ENCODE measurements at places on chromosomes 3 and 15. TPM values are rescaled to one million over a fixed set of nuclear protein-coding genes. Genes with fewer than 3 reads are reported as not detected.

DNA sequence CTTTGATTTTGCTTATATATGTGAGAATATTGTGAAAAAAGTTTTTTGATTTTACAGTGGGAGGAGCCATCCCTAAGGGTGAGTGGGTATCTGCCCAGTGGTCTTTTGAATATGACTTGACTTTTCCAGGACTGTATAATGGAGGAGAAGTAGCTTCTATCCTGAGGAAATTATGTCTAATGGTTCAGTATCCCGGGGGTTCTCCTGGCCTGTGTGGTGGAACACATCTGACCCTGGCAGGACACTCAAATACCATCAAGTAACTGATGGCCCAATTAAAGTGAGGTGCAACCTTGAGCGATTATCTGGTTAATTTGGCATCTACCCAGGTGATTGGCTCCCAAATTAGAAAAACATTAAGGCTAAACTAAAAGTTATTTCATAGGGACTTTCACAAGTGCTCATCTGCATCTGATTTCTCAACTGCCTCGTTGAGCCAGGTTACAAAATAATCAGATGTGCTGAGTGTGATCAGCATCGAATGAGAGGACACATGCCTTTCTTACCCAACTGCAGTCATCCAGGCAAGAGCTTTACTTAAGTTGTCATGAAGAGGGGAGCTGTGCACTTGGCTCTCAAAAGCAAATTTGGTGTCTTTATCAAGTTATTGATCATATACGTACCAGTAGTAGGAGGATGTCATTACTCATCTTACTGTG, 201.4 kb downstream of the IL5RA start:
- no peak for DNase-seq

Gene MOBP
- total RNA-seq: not detected

DNA sequence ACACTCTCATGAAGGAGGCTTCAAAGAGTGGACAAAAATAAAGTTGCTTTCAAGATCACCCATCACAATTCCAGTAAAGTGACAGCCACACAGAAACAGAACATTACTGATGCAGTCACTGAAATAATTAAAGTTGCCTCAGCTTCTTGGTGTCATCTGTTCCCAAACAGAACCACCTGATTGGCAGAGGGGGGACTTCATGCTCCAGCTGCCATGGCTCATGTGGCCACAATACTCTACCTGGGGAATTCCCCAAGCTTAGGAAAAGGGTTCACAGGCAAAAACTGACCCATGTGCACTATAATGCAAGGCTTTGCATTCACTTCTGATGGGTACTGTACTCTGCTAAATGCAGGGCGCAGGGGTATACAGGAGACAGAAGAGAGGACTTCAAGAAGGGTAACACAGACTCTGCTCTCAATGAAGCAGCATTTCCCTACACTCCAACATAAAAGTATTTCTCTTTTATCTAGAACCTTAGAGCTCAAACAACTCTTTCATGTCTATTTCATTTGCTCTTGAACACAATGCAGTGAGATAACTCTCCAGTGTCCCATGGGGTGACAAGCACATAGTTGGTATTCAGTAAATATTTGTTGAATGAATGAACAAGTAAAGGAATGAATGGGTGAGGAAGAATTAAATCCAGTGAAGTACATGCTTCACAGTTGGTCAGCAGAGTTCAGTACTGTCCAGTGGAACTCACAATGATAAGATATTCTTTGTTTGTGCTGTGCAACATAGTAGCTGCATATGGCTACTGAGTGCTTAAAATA, 8.6 kb upstream of the CTNNB1 start:
- no peak for DNase-seq

DNA sequence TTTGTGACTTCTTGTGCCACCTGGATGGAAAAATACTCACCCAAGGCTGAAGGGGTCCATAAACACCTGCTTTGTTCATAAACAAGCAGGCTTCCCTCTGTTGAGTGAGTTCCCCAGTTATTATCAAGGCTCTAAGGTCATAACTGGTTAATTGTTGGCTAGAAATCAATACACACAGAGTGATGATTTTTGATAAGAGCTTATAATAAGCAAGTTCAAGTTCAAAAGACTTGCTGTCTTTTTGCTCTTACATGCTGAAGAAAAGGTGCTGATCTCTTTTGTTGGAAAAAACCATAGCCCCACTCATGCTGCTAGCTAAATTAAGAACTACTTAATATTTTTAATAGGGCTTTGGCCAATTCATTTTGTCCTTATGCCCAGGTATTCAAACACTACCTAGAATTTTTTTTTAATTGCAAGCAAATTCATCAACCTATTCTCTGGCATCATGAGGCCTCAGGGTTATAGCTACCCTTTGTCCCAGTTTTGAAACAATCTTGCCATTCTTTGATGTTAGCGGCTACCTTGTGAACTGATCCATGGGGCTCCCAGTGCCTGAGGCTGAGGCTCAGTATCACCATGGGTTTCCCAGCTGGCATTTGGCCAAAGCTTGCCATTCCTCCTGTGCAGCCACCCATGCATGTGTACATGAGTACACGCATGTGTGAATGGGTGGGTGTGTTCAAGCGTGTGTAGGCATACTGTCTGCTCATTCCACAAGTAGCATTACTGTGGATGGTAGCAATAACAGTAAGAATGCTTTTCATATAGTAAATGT, 127.6 kb upstream of the LPP start:
- DNase-seq: no peak

GRCh38 chr15:75197062-75197630, 4.5 kb upstream of the C15orf39 start:
- no peak for DNase-seq

GRCh38 chr3:175161291-175161690, 302.2 kb downstream of the NAALADL2 start:
- no peak for DNase-seq

DNA sequence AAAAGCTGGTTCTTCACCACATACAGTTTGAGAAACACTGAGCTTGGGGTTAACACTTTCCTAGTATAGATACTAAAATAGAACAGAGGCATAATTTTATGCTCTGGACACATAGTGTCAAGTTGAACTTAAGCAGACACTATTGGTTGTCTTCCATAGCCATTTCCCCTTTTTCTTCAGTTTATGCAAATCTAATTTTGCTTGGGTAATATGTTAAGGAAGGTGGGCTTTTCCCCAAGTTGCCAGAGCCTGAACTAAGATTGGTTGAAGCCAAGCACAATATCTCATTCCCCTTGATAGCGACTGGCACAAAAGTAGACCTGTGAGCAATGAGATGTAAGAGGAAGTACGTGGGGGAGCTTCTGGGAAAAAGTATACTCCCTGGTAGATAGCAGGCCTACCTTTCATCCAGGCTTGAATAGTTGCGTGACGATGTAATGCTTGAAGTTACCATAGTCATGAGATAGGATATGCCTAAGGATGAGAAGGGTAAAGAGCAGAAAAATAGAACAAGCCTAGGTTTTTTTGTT, 4.5 kb upstream of the POPDC2 start:
- DNase-seq: no peak

- DNase-seq: no peak
Observed at GRCh38 chr3:143902210-143902609, 53.9 kb upstream of the SLC9A9 start.

DNA sequence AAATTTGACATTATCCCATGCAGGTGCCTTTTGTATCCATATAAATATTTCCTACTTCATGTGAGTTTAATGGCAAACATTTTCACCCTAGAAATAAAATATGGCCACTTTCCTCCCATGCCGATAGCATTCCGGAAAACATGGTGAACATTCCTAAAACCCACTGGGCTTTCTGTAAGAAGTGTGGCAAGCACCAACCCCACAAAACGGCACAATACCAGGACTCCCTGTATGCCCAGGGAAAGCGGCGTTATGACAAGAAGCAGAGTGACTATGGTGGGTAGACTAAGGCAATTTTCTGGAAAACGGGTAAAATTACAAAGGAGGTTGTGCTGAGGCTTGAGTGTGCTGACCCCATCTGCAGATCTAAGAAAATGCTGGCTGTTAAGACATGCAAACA, 7.6 kb downstream of the ANXA2 start:
- no peak for DNase-seq

DNA sequence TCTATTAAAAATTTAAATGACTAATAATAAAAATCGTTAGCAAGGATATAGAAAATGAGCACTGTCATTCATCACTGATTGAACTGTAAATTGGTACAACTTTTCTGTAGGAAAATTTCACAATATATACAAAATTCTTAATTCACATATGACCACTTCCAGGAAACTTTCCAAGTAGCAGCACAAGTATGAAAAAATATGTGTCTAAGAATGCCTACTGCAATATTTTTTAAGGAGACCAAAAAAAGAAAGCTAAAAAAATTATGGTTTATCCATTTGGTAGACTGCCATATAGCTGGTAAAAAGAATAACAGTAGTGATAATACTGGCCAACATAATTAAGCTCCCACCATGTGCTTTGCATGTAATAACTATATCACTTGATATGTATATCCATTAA, 59.2 kb downstream of the KLHL6 start:
- DNase-seq: no peak

Gene SLC7A14
- under 0.01 TPM for total RNA-seq

- DNase-seq: no peak
Observed at GRCh38 chr3:111595232-111595631, at the start of gene ZBED2. ZBED2 (minus strand) TSS chr3:111595346; CDS start chr3:111594201, 1,145 bp downstream.

DNA sequence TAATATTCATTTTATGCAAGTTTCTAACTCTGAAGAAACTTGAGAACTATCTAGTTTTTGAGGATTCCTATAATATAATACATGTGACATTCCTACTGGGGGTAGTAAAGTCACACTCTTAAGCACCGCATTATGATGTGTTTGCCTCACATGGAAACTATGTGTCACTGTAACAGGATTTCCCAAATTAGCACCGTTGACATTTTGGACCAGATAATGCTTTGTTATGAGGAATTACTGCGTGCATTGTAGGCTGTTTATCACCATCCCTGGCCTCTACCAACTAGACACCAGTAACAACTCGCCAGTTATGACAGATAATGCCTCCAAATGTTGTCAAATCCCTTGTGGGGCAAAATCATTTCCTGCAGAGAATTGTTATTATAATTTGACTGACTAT, 267.8 kb downstream of the RAP2B start:
- peak; percentile 40 for DNase-seq

DNA sequence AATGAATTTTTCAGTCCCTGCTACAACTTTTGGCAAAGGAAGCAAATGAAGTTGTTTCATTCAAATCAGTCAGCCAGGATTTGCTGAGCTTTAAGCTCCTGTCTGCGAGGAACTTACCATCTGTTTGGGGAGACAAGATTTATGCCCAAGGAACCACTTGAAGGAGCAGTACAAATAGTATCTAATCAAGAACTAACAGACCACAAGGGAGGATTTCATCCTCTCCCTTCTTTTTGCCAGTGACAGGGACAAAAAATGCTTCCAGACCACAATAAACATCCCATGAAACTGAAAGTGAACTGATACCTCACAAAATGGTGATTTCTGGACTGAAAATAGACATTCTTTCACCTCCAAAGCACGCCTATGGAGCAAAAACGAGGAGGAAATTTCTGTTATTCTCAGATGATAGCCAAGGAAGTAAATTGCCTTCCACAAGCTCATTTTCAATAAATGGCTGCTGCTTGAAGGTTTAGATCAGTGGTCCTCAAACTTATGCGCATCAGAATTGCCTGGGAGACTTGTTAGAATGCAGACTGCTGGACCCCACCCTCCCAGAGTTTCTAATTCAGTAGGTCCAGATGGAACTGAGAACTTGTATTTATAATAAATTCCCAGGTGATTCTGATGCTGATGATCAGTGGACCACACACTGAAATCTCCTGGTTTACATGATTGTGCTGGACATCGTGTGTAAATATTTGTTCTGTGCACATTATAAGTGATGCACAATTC, 202.4 kb upstream of the GADL1 start:
- DNase-seq: no peak

- DNase-seq: no peak
Observed at GRCh38 chr3:150300388-150300787, 107.7 kb upstream of the TSC22D2 start.

Gene RLBP1
- not detected for total RNA-seq

- DNase-seq: no peak
Observed at GRCh38 chr15:37756407-37756806, 178.0 kb upstream of the TMCO5A start.

DNA sequence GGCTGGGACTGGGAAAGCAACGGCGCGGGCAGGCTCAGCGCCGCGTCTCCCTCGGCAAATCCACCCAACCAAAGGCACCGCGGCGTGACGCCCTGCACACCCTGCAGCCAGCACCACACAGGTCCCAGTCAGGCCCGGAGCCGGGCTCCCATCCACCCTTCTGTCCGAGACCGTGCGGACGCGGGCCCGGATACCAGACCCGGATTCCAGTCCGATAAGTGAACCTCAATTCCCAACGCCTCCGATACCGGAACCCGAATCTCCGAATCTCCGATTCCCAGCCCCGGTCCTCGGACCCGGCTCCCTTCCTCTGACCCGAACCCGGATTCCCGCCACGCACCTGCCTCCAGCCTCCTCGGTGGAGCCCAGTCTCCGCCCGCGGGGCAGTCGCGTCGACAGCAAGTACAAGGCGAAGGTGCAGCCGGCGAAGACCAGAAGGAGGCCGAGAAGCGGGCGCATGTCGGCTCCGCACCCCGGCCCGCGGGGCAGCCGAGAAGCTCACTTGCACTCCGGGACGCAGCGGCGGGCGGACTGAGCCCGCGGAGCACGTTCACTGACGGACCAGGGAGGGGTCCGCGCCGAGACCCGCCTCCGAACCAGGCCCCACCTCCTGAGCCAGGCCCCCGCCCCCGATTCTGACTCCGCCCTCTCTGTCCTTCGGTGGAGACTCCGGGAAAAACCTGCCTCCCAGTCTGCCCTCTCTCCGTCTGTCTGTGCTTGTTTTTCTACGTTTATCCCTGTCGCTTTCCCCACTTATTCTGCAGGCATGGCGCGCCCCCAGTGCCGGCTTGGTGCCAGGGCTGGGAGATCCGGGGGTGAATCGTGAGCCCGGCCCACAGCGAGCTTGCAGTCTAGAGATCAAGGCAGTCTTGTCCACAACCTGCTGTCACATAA, at the start of gene TMEM41A:
Gene TMEM41A, minus strand, starts transcription at position 533 of the 894 bp plus-strand sequence. Its CDS starts 74 bp downstream, at position 459.
- DNase-seq: peak; percentile 94
